ENCODE measurements at places on chromosomes 5 and 9.
A peak's percentile ranks its signal among the peaks of the same experiment; 100 is the strongest.

GRCh38 chr5:60585618-60586017, 114.3 kb downstream of the DEPDC1B start:
- DNase-seq = no peak

DNA sequence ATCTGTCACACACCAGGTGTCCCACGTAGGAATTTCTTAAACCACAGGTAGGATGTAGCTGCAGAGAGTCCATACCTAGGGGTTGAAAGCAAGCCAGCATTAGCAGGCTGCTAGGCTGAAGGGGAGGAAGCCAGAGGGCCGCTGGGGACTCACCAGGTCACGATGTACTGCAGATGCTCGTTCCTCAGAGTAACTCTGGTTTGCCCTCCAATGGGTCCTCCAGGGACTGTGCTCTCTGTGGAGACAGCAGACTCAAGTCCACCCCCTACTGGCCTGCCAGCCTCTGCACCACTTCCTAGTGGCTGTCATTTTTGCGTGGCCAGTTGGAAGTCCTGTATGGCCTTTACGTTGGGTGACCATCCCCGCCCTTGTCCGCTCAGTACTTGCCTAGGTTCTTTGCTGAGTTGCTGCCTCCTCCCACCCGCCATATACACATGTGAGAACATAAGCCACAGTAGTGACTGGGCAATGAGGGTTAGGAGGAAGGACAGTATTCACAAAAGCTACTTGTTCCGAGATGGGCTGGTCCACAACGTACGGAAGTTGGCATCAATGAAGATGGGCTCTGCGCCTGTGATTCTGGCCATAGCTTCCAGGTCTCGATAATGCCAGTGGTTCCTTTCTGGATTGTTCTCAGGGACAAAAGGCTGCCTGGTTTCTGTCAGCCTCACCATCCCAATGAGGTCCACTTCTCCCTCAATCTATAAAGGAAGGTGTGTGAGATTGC, 4.1 kb downstream of the RPL7A start:
- peak; percentile 68 for DNase-seq

DNA sequence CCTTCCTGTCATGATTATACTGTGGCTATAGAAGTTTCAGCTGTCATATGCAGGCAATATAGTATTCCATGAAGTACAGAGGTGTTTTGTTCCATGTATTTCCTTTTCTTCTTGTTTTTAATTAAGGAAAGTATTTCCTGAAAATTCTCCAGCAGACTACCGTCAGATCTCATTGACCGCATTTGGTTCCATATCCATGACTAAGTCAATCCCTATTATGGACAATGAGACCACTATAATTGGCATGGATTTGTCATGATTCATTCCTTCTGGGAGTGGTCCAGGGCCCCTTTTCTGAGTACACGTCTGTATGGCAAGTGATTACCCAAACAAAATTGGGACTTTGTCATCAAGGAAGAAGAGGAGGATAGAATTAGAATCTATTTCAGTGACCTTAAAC, 283.2 kb upstream of the CLINT1 start:
- DNase-seq = no peak

GRCh38 chr5:14112998-14113652, 30.0 kb upstream of the TRIO start:
- no peak for DNase-seq

- DNase-seq = no peak
Measured at GRCh38 chr5:112682621-112683061, 55.0 kb upstream of the APC start.

GRCh38 chr5:110258460-110259216, 467.8 kb downstream of the TMEM232 start:
- no peak for DNase-seq

DNA sequence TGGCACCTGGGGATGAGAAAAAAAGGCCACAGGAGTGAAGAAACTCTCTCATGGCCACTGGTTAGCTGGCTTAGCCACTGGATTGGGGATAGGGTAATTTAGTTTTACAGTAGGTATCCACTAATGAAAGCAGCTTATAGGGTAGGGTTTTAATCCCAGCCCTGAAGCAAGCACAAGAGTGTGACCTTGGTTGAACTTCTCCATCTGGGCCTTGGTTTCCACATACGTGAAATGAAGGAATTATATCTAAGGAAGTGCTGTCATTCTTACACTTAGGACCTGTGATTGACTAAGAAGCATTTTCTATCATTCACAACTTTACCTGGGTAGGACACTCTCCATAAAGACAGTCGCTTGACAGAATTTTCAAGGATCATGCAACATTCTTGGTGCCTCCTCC, 49.6 kb downstream of the FAT2 start:
- no peak for DNase-seq

- DNase-seq = no peak
Measured at GRCh38 chr9:114388764-114389375, 1.1 kb upstream of the AKNA start.

DNA sequence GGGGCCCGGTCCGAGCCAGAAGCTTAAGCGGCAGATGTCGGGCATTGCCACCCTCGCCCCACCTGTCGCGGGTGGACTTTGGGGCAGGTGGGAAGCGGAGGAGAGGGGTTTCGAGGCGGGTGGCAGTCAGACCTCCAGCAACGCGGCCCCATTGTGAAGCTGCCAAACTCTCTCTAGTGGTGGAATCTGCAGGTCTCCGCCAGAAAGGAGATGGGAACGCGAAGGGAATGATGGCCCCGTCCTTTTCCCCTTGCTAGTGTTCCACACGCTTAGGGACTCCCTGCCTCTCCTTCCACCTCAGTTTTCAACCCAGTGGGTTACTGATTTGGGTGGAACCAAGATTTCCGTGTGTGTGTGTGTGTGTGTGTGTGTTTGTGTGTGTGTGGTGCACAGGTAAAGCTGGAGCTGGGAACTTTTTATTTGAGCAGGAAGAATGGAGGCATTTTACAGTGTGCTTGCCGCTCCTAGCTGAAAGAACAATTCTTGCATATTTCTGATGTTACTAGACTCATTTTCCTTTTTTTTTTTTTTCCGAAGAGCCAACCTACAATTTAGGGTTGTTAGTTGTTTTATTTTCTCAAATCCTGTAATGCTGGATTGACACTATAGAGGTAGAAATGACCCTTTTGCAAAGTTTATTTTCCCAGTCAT, 1.3 kb downstream of the MACIR start:
- peak; percentile 64 for DNase-seq

DNA sequence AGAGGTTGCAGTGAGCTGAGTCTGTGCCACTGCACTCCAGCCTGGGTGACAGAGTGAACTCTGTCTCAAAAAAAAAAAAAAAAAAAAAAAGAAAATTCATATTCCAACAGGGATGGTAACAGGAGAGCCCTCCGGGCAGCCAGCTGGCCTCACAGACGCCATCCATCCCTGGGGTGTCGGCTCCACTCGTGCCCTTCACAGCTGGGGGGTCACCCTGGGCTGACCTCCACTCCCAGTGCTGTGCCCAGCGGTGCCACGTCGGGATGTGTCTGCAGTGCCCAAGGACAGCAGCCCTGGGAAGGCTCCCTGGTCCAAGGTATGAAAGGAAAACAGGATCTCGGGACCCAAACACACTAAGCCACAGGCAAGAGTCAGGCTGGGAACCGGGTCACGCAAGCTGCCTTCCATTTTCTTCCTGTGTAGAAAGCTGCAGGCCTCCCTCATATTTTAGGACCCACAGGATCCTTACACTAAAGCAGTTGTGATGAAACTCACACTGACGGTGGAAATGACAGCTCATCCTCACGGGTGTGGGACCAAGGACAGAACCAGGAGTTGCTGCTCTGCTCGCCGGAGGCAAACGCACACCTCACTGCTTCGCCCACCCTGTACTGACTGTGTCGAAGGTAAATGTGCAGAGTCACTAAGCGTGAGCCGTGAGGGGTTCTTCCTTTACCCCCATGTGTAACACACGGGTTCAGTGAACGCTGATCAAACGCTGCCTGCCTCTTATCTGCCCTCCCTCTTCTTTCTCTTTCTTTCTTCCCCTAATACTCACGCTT, 5.3 kb downstream of the SLC12A7 start:
- DNase-seq = no peak

DNA sequence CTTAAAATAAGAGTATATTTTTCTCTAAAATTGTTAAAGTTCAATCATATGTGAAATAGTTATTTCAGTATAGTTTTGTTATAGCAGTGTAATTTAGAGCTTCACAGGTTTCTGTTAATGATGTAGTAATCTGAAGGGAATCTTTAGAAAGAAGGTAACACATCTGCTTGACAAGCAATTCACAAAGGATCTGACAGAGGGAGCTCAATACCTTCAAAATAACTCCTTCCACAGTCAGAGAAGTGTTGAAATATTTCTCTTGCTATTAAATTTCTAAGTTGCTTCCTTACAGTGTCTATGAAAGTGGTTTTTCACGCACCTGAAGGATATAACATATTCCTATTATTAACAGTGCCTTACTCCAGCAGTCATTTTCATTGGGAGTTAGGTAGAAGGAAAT, 44.9 kb downstream of the SLC25A51 start:
- peak; percentile 13 for DNase-seq

DNA sequence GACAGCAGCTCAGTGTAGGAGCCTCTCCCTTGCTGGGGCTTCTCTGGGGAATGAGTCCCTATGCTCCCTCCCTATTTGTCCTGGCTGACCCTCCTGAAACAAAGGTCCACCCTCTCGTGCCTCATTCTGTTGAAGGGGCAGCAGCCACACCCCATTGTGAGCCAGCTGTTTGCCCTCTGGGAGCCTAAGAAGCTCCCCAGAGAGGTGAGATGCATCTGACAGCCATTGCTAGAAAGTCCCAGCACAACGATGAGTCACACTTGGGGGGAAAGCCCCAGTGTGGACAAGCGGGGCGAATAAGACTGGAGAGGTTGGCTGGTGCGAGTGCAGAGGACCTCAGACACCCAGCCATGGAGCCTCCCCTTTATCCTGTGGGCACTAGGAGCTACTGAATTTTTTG, 101.4 kb downstream of the PPARGC1B start:
- DNase-seq = no peak

DNA sequence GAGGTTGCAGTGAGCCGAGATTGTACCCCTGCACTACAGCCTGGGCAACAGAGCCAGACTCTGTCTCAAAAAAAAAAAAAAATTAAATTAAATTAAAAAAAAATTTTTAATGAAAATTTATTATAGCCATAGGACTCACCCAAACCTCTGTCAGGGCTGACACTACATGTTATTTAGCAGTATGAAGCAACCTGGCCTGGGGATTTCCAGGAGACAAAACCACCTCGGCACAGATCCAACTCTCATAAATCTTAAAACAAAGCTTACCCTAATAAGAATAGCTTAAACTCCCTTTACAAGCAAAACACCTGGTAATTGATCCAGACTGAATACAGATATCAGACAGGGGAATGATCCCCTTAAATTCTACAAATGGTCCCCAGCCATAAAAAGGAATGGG, 38.4 kb downstream of the PPP1R2B start:
- DNase-seq = no peak

DNA sequence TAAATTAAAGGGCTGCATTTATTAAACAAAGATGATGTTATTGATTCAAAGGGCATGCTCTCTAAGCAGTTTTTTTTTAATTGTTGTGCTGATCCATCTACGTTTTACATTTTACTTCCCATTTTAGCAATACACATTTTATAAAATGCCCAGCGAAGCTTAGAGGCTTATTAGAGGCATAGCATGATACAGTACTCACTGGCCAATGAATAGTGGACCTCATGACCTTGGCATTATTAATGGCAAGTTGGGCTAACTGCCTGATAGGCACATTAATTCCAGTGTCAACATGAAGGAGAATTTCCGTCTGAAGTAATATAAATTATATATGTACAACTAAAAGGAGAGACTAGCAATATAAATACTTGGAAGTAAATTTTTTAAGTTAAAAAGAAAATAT, 837.2 kb downstream of the EFNA5 start:
- no peak for DNase-seq

DNA sequence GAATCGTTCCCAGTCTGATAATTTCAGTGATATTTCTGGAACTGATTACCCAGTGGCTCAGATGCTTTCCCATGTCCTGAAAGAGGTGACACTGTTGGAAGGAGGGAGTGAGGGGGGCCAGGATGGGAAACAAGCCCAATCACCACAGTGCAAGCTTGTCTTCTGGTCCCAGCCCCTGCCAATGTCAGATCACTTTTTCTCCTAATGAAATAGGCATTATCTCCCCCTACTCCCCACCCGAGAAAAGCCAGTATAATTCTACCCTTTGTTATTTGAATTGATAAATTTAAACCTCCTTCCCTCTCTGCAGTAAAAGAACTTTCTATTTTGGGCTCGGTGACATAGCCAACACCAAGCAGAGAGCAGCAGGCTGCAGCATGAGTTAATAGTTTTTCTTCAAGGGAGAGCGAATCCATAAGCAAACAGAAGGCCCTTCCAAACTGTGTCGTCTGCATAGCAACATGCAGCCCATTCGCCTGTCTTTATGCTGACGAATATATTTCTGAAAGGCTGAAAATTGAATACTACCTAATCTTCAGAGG, 14.6 kb upstream of the PPP2CA start:
- DNase-seq = no peak

DNA sequence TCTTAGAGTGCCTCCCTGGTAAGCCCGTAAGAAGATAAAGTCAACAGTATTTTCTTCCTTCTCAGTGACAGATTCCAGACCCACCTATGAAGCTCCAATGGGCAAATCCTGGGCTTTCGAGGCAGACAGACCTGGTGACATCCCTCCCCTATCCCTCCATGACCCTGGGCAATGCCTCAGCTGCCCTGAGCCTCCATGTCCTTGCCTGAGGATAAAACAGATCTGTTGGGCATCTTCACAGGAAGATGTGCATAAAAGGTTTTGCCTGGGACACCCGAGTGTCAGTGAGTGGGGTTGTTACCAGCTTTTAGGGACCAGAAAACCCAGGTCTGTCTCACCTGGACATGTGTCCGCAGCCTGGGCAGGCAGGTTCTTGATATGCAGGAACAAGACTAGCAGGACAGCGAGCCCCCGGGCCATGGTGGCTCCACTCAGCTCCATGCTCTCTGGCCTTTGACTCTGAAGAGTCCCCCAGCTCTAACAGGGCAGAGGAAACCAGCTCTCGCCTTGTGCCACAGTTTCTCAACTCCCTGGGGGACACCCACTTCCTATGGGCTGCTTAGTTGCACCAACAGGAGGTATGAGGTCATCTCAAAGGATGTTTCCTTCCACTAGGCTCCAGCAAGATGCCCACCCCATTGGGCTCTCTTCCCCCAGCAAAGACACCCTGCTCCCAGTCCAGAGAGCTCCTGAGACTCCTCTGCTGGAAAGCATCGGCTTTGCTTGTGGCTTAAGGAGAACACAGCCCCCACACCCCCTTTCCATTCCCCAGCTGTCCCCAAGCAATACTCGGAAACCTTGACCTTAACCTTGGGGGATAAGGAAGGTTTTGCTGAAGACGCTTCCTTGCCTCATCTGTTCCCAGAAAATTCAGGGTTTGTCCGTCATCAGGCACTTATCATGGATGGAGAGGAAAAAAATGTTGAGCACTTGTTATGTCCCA, at the start of gene FCN1:
FCN1 (minus strand) TSS at position 482 of the 943 bp plus-strand sequence; CDS start at position 441, 41 bp downstream.
- DNase-seq = no peak

- no peak for DNase-seq
Measured at GRCh38 chr5:176384991-176385390, 3.4 kb downstream of the NOP16 start.

GRCh38 chr5:113091622-113092021, 115.0 kb downstream of the DCP2 start:
- no peak for DNase-seq
